NCI-H1930 (cell line): ENCODE measurements at places on chromosomes 1 and 21.

GRCh38 chr1:228344631-228345072, 62.0 kb downstream of the TRIM11 start:
- no peak for DNase-seq

DNA sequence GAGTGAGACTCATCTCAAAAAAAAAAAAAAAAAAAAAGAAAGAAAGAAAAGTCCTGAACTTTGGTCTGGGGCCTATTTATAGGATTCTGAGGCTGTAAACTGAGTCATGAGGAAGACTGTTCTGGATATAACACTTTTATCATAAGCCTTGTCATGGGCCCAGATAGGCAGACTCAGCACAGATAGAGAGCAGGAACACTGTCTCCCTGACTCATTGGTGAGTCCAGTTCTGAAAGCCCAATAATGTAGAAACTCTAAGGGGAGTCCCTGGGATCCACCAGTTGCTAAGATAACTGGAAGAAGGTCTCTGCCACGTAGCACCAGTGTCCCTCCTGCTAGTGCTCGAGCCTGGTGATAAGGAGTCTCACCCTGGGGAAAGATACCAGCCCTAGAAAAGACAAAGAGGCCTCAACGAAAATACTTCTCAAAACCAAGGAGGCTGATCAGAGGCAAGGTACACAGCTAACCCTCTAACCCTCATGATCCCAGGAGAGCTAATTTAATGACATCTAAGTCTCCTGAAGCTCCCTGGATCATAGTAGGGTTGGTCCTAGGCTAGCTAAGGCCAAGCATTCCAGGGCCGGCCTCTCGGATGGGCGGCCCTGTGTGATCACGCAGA, 43.5 kb downstream of the LPAR3 start:
- no peak for DNase-seq

DNA sequence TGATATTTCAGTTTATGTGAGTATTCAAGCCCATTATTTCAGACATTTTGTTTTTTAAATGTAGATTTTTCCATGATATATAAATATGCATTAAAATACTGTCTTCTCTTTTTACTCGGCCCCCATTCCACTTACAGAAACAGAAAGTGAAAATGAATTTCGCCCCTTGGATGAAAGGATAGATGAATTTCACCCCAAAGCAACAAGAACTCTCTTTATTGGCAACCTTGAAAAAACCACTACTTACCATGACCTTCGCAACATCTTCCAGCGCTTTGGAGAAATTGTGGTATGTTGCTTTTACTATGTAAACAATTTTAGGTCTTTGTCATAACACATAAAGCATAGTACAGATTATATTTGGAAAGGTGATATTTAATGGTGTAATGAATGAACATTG, 59.9 kb downstream of the ZBTB17 start:
- no peak for DNase-seq

- no peak for DNase-seq
These were observed 242.0 kb downstream of the RHOU start for GRCh38 chr1:228977307-228977706.

DNA sequence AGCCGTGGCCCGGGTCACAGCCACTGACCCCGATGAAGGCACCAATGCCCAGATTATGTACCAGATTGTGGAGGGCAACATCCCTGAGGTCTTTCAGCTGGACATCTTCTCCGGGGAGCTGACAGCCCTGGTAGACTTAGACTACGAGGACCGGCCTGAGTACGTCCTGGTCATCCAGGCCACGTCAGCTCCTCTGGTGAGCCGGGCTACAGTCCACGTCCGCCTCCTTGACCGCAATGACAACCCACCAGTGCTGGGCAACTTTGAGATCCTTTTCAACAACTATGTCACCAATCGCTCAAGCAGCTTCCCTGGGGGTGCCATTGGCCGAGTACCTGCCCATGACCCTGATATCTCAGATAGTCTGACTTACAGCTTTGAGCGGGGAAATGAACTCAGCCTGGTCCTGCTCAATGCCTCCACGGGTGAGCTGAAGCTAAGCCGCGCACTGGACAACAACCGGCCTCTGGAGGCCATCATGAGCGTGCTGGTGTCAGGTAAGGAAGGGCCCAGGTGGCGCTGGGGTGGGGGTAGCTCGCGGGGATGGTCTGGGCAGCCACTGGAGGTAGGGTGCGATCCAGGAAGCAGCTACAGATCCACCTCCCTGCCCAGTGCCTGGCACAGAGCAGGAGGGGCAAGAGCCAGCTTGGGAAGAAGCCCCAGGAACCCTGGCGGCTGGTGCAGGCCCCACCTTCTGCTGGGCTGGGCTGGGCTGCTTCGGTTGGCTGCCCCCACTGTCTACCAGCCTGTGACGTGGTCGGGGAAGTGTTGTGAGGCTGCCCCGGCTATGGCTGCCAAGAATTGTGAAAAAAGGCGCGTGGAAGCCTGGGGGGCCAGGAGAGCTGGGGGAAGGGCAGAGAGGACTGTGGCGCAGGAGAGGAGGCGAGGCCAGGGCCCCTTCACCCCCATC, 3.8 kb downstream of the CELSR2 start:
- no peak for DNase-seq

DNA sequence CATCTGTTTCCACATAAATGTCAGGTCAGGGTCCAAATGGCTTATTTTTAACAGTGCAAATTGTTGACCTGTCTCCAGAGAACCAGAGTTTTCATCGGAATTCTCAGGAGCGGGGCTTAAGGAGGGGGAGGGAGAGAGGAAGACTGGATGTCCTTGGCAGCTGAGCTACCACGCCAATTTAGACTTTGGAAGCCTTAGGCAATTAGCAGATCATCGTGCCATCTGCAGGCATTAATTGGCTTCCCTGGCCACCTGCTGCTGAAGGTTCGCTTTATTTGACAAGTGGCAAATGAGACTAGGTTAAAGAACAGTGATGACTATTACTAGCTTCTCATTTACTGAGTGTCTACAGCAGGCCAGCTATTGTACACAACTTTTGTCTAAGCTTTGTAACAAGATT, 43.7 kb downstream of the HLX start:
- no peak for DNase-seq

GRCh38 chr1:198620218-198620617, 18.6 kb upstream of the PTPRC start:
- DNase-seq: no peak

GRCh38 chr1:85311818-85312217, 35.4 kb upstream of the BCL10 start:
- DNase-seq: no peak

DNA sequence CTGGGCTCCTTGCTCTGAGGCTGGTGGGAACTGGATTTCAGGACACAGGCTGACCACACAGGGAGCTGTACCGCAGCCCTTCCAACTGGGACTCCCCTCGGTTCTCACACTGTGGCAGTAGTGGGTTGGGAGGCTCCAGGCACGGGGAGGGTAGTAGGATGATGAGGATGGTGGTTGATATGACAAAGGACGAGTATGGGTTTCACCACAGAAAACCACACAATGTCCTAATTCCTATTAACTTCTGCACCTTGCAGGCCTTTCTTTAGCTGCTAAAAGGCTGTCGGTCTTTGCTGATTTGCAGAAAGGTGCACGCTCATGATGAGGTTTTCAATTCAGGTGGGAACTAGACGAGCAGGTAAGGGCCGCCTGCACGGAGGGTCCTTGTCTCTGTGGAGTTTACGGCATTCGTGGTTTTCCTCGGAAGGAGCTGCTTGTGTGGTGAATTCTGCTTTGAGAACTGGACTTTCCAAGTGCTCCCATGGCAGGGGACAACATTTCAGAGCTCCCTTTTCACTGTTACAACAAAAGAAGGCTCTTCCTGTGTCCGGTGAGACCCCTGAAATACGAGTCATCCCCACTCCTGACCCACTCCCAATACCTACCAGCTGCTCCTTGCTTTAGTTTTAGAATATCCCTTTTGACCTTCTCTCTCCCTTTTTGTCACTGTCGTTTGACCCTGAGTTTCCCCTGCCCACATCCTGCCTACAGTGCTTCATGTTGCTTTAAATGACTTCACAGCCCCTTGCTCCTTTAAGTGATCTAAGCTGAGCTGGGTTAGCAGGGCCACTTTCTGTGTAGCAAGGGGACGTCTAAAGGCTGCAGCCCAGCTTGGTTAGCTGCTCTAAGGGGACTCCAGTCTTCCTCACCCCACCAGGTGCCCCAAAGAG, 125.1 kb downstream of the MRPS6 start:
- no peak for DNase-seq

GRCh38 chr1:227068883-227069282, 128.8 kb downstream of the COQ8A start:
- DNase-seq: no peak

DNA sequence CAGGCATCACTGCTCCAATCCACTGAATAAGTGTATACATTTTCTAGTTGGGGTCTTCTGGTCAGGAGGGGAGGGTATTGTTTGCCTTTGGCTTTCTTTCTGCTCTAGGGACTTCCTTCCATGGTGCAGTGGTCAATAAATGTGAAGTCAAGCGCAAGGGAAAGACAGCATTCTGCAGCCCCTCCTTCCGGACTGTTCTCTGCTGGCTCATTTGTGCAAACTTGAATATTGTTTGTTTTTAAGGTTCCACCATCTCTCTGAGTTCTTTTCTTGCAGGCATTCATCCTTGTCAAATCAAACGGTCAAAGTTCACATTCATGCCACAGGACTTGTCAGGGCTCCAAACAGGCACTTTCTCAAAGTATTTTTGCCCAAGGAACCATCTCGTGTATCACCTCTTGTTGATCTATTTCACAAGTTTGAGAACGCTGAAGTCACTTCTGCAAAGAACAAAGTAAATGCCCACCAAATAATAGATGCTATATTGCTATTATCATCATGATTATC, 205.6 kb upstream of the KAZN start:
- DNase-seq: no peak

DNA sequence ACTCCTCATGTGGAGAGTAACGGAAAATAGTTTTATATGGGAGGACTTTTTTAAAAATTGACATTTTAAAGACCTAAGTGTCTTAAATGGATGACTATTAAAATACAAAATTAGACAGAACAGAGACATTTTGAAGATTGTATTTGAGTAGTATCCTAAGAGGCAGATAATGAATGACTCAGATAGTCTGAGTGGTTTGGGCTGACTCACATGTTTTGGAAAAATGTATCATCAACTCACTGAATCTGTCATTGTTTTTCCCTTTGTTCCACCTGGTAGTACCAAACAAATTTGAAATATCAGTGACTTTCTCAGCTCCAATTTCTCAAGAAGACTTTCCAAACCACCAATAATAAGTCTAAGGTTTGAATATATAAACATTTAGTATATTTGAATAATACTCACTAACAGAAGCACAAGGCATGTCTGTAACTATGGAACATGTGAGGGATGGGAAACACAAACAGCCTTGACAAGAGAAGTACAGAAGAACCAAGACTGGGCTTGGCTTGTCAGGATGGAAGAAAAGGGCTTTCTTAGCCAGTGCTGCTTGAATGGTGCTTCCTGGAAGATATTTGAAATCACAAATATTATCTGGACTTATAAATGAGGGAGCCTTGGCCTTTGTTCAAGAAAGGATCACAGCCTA, 90.6 kb downstream of the SGIP1 start:
- no peak for DNase-seq

DNA sequence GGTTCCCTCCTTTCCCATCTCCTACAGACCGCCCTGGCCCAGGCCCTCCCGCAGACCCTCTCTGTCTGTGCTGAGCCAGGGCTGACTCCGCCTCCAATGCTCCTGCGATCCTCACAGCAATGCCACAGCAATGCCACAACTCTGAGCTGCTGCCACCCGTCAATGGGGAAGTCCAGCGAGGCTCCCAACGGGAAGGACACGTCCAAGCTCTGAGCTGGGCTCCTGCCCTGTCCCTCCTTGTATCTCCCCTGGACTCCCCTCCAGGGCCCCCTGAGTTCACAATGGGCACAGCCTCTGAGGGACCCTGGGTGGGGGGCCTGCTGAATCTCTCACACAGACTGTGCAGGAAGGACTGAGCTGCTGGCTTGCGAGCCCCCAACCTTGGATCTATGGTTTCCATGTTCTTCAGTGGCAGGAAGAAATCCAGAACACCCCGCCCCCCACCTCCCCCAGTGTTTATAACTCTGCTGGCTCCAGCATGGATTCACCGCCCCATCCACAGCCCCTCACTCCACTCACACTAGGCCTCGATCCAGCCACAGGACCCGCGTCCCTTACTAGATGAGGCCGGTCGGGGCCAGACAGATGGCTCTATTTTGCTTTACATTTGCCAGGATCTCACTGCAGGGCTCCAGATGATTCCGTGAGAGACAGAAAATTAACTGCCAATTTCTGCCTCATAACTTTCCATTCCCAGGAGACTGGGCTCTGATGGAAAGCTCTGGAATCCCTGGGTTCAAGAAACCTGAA, 338.0 kb downstream of the MATN1 start:
- no peak for DNase-seq

DNA sequence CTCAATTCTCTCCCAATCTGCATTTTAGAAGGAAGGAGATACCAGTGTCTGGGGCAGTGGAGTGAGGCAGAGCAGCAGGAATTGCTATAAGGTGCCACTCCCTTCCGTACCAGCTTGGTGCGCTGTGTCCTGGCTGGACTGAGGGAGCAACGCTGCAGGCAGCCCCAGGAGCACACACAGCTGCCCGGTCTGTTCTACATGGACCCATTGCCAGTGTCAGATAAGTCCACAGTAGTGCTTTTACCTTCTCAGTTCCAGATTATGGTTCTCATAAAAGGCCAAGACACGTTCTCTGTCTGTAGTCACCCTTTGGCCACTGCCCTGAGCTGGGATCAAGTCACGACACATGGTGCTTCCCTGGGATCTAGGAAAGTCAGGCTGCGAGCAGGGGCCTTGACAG, 44.1 kb upstream of the BARHL2 start:
- DNase-seq: no peak

DNA sequence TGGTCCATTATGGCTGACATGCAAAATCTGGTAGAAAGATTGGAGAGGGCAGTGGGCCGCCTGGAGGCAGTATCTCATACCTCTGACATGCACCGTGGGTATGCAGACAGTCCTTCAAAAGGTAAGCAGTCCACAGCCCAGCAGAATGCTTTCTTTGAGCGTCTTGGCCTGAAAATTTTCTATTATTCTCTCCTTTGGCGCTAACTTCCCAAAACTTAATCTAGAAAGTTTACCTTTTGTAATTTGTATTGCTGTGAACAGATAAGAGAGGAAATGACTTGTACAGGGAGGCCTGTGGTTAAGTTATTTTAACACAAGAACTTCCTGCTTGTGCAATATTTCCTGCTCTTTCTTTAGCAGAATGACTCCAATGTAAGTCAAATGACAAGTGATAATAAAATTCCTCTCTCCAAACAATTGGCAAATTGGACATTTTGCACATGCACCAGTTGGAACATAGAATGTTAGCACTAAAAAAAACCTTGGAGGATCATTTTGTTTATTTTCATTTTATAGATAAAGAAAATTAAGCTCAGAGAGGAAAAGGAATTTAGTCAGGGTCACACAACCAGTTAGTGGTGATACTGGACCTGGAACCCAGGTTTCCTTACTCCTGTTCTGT, 18.9 kb downstream of the CAP1 start:
- no peak for DNase-seq

GRCh38 chr1:66349242-66349641, 184.7 kb upstream of the SGIP1 start:
- DNase-seq: no peak

DNA sequence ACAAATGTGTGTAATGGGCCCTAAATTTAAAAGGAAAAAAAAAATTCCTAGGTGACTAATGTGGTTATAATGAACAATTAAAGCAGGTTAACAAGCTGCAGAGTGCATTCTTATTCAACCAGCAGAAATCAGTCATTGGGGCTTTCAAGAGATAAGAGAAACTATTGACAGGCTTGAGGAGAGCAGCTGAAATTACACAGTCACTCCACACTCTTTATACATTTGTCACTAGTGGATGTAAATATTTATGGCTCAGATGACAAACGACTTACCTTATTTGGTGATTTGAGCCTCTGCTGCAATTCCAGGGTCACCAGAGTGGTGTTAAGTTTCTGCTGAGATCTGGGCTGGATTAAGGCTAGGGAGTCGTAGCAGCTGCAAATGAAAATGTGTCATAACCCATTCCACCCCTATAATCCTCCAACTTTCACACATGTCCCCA, 896.3 kb downstream of the TTLL7 start:
- no peak for DNase-seq
